ENCODE measurements at places on chromosomes 11 and 22.
A peak's percentile ranks its signal among the peaks of the same experiment; 100 is the strongest.

DNA sequence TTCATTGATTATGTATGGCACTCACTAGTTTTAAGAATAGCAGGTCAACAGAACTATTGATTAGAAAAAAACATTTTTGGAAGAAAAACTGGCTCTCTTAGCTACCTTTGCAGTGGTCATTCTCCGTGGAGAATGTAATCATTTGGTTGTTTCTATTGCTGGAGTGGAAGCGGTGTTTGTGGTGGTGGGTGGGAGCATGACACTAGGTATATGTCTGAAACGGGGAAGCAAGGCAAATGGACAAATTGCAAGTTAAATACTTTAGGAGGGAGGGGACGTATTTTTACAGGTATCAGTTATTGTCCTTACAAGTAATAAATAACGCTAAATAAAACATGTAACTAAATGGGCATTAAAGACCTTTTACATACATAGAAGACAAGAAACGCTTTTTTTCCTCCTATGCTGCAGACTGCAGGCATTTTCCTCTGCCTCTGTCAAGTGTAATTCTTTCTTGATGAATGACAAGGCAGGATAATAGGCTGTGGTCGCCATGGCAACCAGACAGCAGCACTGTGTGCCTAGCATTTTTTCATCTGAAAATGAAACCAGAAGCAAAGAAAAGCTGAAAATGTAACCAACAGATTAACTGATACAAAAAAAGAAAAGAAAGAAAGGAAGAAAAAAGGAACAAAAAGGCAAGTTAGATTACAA lies 46.2 kb downstream of the BLID start:
- DNase-seq: no peak

DNA sequence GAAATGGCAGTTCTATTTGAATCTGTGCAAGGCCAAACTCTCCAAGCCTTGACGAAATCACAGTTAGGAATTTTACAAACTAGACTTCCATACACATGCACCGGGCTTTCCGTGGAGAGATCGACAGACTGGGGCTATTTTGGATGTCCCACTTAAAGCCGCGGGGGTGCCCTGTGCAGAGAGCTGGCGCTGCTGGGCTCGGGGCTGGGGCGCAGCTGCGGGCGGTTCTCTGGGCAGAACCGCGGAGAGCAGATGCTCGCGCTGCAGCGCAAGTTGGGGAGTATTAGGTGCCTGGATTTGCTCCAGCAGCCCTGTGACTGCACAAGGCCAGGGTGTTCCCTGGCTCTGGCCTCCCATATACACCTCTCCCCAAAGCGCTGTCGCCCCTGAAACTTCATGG lies 67.2 kb downstream of the SPATA19 start:
- DNase-seq: no peak

DNA sequence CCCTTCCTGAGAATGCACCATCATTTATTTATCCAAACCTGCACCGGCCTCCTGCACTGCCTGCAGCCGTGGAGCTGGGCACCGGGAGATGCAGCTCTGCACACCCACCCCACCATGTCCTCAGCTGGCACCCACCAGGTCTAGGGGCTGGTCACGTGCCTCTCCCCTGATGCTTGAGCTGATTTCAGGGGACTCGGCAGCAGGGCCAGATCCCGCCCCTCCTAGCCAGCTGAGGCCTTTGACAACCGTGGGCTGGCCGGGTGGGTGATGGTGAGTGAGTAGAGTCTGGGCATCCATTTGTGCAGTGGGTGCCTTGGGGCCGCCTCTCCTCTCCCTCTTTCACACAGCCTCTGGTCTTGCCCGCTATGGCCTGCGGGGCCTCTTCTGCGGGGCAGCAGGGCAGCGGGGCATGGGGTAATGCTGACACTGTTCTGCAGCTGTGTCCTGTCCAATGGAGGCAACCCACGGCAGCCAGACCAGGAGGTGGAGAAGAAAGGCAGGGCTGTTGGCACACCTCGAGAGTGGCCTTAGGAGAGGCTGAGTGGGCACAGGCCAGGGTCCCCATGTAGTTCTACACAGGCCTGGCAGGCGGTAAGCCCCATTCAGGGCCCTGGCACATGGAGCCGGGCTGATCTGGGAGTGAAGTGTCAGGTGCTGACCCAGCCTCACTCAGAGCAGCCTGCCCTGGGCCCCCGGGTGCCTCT lies 38.5 kb upstream of the PRODH start:
- no peak for DNase-seq

- no peak for DNase-seq
These were observed 1158.0 kb downstream of the TBC1D22A start for GRCh38 chr22:47920380-47920959.

GRCh38 chr11:126545057-126545555 lies 189.6 kb downstream of the ST3GAL4 start:
- DNase-seq: no peak

- no peak for DNase-seq
These were observed 8.5 kb downstream of the LGALS2 start for GRCh38 chr22:37571258-37571991.

DNA sequence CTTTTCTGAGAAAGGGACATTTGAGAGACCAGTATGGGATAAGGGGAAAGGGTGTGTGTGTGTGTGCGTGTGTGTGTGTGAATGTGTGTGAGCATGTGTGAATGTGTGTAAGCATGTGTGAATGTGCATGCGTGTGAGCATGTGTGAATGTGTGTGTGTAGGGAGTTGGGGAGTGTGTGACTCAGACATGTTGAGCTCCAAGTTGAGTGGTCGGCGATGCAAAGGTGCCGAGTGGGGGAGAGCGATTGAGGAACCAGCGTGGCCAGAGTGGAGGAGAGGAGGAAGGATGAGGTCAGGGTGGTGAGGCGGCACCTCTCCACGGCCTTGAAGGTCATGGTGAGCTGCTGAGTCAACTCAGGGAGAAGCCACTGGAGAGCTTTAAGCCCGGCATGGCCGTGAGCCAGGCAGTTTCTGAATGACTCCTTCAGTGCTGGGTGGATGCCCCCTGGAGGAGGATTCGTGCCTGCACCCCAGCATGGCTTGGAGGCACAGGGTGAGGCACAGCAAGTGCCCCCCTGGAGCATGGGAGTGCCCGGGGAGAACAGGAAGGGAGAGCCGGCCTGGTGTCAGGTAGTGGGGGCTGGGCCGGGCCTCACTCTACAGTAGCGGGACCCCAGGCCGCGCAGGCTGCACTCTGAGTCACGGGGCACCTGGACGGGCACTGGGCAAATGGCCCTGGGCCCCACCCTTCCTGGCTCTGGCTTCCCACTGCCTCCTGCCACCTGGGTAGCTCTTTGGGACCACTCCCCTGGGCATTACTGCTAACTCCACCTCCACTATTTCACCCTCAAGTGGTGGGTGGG lies 8.2 kb upstream of the CCDC88B start:
- peak; percentile 98 for DNase-seq

DNA sequence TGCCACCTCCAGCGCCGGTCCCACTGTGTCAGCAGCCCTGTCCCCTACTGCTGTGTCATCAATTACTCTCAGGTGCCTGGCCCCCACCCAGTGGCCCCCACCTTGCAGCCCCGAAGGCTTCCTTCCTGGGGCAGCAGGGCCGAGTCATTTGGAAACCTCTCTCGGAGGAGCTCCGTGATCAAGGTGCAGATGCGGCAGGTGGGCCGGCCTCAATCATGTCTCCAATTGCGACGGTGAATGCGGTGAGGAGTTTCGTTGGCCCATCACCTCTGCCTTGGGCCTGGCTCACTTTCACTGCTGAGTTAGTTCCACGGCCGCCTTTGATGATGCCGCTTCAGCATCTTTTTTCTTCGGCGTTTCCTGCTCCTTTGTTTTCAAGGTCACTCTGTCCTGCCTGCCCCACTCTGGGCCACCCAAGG lies 11.3 kb upstream of the CXCR5 start:
- no peak for DNase-seq

DNA sequence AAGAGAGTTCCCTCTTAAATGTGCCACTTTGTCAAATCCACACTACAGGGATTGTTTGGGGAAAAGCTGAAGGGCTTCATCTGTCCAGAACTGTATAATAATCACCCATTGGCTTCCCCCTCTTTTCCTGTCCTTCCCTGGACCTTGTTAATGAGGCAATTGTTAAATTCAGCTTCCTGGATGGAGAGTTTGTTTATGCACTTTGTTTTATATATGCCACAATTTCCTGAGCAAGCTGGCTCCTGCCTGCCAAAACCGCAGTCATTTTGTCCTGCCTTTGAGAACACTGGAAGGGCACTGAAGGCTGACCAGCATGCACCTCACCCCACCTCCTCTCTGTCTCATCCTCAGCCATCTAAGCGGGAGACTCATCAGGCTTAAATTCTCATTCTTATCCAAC lies 86.2 kb downstream of the MSANTD4 start:
- DNase-seq: no peak

DNA sequence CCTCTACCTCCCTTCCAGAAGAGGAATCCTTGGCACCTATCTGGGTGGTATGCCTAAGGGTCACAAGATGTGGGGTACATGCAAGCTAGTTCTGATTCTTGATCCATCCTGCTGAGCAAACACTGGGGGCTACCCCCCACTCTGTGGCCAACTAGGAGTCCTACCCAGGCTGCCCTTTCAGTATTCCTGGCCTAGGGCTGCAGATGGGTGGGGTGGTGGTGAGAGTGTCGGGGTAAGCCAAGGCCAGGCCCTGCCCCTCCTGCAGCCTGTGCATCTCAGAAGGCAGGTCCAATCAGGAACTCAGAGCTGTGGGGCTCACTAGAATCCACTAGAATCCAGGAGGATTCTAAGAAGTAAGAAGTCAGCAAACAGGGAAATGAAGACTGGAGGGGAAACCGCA lies 10.9 kb downstream of the SSH3 start:
- no peak for DNase-seq

GRCh38 chr11:60672255-60672654 lies 27.2 kb upstream of the MS4A8 start:
- no peak for DNase-seq

DNA sequence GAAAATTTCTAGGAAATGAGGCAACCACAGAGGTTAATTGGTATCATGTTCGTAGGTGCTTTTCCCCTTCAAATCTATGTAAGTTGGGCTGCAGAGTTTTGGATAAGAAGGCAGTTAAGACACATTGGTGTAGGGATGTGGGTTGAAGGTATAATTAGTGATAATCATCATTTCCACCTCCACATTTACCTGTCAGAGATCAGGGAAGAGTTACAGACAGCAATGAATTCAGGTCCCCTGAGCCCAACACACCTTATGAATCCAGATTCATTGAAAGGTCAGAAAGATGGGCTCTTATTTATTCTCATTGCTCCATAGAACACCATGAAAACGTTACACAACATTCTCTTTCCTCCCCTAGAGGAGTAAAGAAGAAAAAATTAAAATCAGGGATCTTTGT lies 308.7 kb downstream of the C11orf87 start:
- no peak for DNase-seq

GRCh38 chr11:96026310-96026709 lies 102.4 kb upstream of the MTMR2 start:
- no peak for DNase-seq

- DNase-seq: no peak
These were observed 154.8 kb downstream of the ENTHD1 start for GRCh38 chr22:39738746-39739145.

GRCh38 chr11:46808799-46809431 lies 37.2 kb downstream of the CKAP5 start:
- DNase-seq: no peak

- no peak for DNase-seq
These were observed 805.5 kb upstream of the ARHGAP42 start for GRCh38 chr11:99881610-99882009.

DNA sequence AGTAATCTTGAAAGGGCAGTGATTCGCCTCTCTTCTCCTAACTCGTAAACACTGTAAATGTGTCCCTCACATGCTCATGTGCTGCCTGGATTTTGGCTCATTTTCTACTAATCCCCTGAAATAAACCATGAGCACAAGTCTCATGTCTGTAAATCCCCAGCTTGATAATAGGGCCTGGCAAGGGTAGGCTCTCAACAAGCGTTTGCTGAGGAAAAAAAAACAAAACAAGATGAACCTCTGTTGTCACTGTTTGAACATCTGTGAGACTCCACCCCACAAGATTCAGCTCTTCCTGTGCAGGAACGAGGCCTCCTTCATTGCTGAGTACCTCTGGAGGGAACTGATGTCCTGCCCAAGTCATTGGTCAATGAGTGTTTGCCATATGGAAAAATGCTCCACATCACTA lies 4.5 kb upstream of the CYB5R2 start:
- DNase-seq: no peak

GRCh38 chr11:122976734-122977469 lies 4.7 kb downstream of the BSX start:
- DNase-seq: no peak

GRCh38 chr11:123483466-123483865 lies 53.4 kb downstream of the GRAMD1B start:
- no peak for DNase-seq

- DNase-seq: no peak
These were observed 4.5 kb downstream of the FOXR1 start for GRCh38 chr11:118975771-118976709.

DNA sequence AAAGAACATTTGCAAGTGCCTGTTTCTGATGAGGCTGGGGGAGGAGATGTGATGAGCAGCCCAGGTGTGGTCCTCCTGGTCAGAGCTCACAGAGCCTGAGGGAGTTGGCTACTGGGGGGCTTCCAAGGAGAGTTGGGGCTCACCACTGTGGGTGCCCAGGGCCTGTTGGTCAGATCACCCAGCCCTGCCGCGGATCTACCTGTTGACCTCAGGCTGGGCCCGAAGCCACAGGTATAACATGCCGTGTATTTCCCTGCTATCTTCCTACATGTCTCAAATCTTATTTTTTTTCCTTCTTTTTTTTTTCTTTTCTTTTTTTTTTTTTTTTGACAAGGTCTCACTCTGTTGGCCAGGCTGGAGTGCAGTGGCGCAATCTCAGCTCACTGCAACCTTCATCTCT lies 199.7 kb upstream of the TBCEL start:
- DNase-seq: no peak

GRCh38 chr11:65915821-65916251 lies 3.0 kb downstream of the C11orf68 start:
- peak; percentile 86 for DNase-seq

- DNase-seq: no peak
These were observed 3.9 kb upstream of the ABCG4 start for GRCh38 chr11:119144825-119145486.

DNA sequence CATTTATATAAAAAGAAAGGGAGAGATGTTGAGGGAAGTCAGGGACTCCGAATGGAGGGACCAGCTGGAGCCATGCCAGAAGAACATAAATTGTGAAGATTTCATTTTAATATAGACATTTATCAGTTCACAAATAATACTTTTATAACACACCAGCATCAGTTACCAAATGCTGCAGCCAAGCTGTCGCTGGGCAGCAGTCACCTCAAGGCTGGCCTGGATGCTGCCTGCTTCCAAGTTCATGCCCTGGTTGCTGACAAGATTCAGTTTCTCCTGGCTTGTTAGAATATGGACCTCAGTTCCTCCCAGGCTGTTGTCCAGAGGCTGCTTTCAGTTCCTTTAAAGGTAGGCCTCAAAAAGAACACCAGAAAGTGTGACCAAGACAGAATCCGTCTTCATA lies 30.8 kb upstream of the ALDH3B2 start:
- DNase-seq: no peak

- DNase-seq: no peak
These were observed 206.4 kb downstream of the DBX1 start for GRCh38 chr11:19953909-19954308.

Measured in bone marrow (tissue), 2 donors.